Cortex of kidney (tissue), 1 donor: ENCODE measurements at places on chromosomes 3 and 15.

GRCh38 chr15:98548139-98548971 lies 100.0 kb upstream of the IGF1R start:
- no peak for DNase-seq

DNA sequence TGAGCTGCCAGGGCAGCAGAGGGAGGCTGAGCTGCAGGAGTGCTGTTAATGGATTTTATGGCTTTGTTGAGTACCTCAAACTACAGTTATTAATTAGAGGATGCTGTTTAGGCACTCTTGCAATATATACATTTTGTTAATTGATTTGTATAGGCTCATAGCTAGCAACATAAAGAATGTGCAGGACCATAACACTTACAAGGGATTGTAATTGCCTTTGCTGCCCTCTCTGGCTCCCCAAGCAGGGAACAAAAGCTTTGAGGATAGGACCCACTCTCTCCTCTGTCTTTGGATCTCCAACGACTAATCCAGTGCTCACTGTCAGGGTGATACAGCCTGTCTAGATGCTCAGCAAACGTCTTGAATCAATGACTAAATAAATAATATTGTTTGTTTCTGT lies 1.2 kb upstream of the CLSTN2 start:
- DNase-seq: no peak

GRCh38 chr3:113058188-113058587 lies 67.4 kb downstream of the GTPBP8 start:
- no peak for DNase-seq

- no peak for DNase-seq
Observed at GRCh38 chr15:96442076-96442475, 111.6 kb downstream of the NR2F2 start.
